ENCODE measurements at places on chromosomes 7 and 10. TPM values are rescaled to one million over a fixed set of nuclear protein-coding genes. Genes with fewer than 3 reads are reported as not detected.

Gene PPA1
- total RNA-seq: 126 TPM

Gene TAS2R5
- not detected for total RNA-seq

Gene SPDYE11
- not detected for total RNA-seq

Gene SPDYE18
- not detected for total RNA-seq

Gene ARL3
- total RNA-seq: 11.1 TPM

Gene SPDYE1
- not detected for total RNA-seq

Gene LRRC18
- not detected for total RNA-seq

Gene IQUB
- total RNA-seq: 0.39 TPM

Gene OR6B1
- not detected for total RNA-seq

Gene CDK14
- total RNA-seq: 9.3 TPM

Gene ACBD5
- 29.1 TPM for total RNA-seq

Gene LRRC17
- total RNA-seq: 54.3 TPM

Gene ZNF655
- 49.5 TPM for total RNA-seq

Gene SYT15
- total RNA-seq: under 0.01 TPM
